Fibroblast of skin of left quadriceps (primary cell): ENCODE measurements at places on chromosomes 5 and 9.

- no peak for DNase-seq
Measured at GRCh38 chr5:23367874-23368273, 139.5 kb upstream of the PRDM9 start.

DNA sequence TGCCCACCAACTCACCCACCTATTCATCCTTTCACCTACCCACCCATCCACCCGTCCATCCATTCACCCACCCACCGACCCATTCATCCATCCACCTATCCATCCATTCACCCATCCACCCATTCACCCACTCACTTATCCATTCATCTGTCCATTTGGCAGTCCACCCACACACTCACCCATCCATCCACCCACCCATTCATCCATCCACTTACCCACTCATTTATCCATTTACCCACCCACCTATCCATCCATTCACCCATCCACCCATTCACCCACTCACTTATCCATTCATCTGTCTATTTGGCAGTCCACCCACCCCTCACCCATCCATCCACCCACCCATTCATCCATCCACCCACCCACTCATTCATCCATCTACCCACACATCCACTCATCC is 278.1 kb upstream of the IRX4 start:
- no peak for DNase-seq

DNA sequence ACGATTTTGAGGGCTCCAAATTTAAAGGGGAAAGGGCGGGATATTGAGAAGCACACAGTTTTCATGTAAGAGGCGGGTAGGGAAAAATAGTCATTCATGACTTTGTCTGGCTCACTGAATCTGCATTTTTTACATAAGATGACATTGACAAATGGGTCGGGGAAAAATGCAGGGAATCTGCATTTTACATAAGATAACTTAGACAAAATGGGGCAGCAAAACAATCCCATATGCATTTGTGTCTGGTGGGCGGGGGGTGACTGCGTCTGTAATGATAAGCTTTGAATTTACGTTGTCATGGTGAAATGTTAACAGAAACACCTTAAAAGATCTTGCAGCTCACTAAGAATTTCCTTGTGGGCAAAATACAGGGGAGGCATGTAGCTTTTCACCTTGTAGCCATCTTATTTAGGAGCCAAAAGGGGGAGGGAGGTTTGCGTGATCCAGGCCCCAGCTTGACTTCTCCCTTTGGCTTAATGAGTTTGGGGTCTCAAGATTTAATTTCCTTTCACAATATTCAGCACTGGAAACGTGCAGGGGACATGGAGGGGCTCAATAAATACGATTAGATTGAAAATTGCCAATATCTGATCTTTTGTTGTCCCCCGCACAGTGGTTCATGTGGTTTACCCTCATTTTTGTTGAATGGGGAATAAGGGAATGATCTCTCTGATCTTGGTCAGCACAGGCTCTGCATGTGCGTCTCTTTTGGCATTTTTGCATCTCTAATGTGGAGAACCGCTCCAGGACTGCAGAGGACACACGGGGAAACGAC is 41.1 kb upstream of the GADD45G start:
- DNase-seq, result no peak

- no peak for DNase-seq
Measured at GRCh38 chr9:121240472-121241135, 27.4 kb upstream of the GSN start.

GRCh38 chr9:101162231-101162630 is 133.7 kb downstream of the PLPPR1 start:
- no peak for DNase-seq

- no peak for DNase-seq
Measured at GRCh38 chr5:168432903-168433302, 53.4 kb upstream of the RARS1 start.

DNA sequence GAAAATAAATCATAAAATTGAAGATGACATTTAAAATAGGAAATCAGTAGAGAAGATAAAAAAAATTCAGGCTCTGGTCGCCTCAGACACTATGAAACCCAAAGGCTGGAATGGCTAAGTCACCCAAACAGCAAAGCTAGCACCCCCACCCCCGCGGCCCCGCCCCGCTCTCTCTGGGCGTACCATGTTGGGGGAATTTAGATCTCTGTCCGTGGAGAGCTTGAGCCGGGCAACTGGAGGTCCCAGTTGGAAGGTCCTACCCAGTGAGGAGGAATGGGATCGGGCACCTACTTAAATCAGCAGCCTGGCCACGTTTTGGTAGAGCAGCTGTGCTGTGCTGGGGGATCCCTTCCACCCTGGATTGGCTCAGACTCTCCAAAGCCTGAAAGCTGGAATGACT is 150.6 kb upstream of the ANKRD55 start:
- DNase-seq, result no peak

DNA sequence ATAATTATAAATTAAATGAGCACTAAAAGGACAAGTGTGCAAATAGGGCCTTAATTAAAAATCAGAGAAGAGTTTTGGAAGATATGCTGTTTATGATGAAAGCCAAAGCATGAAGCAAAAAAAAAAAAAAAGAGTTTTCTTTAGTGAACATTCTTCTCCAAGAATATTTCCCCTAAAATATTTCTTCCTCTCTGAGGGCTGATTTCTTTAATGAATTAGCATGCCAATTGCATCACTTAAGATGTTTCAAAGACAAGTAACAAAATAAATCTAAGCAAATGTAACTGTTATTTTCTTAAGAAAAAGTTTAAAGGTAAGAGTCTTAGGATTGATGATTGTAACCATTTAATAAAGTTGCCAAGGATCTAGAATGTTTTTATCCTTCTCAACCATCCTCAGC is 81.6 kb upstream of the MPDZ start:
- DNase-seq, result no peak

DNA sequence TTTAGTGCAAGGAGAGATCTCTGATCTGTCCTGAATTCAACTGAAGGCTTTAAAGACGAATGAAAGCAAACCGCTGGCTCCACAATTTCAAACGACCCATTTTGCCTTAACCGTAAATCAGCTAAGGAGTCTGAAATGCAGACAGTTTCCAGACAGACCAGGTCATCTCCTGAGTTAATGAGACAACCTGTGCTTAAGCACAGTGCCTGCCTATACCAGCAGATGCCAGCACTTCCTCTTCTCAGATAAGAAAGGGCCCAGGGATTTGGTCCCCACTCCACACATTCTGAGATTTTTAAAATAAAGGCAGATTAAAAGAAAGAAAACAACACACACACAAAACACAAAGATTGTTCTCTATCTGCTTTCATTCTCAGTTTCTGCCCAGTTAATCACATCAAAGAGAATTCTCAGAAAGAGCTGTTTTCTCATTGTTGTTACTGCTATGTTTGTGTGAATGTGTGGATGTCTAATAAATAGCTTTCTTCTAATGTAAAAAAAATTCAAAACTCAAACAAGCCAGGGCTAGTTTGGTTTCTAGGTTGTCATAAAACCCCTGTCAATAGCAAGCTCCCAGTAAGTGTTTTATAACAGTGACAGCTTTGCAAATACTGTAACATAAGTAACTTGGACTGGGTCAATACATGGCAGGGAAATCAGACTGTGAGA is 157.7 kb upstream of the SLC24A2 start:
- DNase-seq, result no peak

- no peak for DNase-seq
Measured at GRCh38 chr9:21239911-21240310, at the start of gene IFNA14. Gene IFNA14, minus strand, starts transcription at chr9:21240005. Its CDS starts 70 bp downstream, at chr9:21239935.

GRCh38 chr5:113606298-113607134 is 93.0 kb downstream of the YTHDC2 start:
- peak; percentile 22 for DNase-seq

DNA sequence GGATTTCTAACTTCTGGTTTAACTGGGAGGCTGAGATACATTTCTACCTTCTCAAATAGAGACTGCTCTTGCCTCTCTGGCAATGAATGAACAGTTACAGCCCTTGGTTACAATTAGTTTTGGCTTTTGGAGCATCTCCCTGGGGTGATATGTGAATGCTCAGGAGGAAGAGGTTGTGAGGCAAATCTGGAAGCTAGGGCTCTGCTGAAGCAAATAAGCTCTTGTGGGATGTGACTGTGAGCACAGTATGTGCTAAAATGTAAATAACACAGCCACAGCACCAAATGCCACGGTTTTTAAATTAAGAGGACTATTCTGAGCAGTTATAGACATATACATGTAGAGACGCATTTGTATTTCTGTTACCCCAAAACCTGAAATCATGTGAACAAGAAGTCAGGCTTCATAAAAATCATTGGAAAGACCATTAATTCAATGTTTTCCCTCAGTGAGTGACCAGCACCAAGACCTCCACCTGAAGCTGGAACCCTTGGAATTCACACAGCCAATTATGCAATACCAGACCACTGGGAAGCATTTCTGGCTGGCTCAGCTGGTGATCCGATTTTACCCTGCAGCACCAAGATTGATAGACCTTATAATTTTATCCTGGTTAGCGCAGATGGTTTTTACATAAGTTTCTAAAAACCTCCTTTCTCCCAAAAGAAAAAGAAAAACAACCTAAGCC is 3.0 kb upstream of the SLC44A1 start:
- DNase-seq, result no peak

DNA sequence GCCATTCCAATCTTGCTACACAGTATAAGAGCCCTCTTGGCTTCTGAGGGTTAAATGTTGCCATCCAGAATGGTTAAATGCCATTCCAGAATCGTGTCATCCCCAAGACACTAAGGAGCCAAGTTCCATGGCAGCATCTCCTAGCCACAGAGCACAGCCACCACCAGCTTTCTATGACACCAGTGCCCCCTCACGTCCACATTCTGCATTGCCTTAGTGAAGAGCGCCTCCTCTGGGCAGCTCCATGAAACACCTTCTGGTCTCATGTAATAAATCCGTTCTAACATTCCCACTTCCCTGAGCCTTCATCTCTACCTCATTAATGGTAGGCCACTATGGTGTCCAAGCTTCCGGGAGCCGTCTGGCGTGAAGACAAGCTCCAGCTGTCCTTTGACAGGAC is 12.4 kb downstream of the CBY3 start:
- peak; percentile 3 for DNase-seq

GRCh38 chr9:35728041-35728971 is 3.7 kb downstream of the TLN1 start:
- DNase-seq, result peak; percentile 90

GRCh38 chr9:118222375-118222774 is 518.2 kb downstream of the TLR4 start:
- DNase-seq, result no peak

- no peak for DNase-seq
Measured at GRCh38 chr5:93892481-93892880, 151.1 kb upstream of the POU5F2 start.

- no peak for DNase-seq
Measured at GRCh38 chr5:136062366-136063274, 33.8 kb downstream of the TGFBI start.

GRCh38 chr9:17509701-17510100 is 69.2 kb upstream of the SH3GL2 start:
- DNase-seq, result no peak

DNA sequence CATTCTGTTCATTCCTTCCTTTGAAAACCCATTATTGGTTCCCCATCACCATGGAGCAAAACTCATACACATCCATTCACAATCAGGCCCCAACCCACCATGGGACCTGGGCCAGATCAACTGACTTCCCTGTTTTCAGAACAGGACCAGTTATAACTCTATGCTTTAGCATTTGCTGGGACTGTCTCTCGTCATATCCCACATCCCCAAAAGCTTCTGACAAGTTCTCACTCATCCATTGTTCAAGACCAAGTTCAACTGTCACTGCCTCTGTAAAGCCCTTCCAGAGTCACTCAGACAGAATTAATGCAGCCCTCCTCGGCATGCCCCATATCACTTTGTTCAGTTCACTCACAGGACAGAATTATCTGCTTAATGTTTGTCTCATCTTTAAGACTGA is 4.0 kb downstream of the FAM169A start:
- DNase-seq, result no peak

- no peak for DNase-seq
Measured at GRCh38 chr9:122463828-122464632, 13.7 kb downstream of the OR1J1 start.

DNA sequence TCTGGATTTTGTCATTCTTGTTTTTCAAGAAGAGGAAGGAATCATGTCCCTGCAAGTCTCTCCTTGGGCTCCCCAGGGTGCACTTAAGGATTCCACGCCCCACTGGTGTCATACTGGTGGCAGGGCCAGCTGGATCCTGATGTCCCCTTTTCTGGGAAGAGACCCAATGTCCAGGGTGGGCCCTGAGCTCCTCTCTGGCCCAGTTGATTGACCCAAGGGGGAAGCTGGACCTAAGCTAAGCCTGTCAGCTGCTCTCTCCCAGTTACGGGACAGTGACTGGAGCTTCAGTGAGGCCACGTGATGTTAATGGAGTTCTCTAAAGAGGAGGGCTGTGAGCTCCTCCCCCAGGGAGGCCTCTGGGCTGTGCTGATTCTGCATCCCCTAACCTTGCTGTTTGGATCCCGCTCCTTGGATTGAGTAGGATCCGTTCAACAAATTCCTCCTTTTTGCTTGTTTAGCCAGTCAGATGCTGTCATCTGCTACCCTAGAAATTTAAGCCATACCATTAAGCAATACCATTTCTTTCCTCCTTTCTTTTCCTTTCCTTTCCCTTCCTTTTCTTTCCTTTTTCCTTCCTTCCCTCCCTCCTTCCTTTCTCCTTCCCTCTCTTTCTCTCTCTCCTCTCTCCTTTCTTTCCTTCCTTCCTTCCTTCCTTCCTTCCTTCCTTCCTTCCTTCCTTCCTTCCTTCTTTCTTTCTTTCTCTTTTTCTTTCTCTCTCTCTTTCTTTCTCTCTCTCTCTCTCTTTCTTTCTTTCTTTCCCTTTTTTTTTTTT is 17.2 kb downstream of the NKX2-5 start:
- no peak for DNase-seq

DNA sequence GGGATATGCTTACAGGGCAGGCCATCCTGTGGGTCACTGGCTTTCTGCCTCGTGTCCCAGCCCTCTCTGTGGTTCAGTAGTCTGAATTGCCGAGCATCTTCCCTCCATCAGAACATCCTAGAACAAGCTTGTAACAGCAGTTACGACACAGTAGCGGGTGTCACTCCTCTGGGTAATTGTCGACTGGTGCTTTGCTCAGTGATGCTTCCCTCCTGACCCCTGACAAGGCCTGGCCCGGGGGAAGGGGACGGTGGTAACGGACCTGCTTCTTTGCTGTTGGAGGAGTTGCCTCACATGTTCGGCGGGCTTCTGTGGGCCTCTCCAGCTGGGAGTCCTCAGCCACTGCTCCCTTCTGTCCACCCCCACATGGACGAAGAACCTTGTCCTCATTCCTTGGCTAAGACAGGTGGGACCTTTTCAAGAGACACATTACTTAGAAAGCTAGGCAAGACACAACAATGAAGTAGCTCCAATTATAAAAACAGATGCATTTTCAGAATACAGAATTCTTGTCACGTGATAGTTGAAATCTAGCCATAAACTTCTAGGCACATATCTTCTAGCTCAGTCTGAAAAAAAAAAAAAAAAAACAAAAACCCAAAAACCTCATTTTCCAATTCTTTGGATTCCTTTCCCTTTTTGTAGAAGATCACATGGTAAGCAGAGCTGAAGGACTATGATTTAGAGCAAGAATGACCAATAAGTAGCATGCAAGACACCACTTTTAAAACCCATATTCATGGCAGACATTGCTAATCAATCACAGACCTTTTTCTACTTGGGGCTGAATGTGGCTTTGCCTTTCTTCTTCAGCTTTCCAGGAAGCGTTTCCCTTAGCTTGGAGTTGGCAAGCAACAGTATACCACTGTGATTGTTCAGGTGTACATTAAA is 25.0 kb downstream of the HMCN2 start:
- DNase-seq, result no peak
